ENCODE measurements at places on chromosomes 11 and 22.

DNA sequence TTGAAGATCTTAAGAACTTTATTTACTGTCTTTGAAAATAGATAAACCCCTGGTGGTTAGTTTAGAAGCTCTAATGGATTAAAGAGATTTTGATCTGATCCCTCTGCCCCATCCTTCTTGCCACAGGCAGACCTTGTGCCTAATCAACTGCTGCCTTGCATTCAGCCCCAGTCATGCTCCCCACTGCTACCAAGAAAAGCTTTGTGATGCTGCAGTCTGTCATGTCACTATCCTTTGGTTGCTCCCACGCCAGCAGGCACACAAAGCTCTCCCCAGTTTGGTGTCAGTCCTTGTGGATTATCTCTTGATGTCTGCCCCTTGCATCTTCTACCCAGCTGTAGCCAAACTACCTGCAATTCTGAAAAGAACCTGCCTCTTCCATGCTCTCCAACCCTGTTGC is 112.2 kb downstream of the MTNR1B start:
- no peak for DNase-seq

GRCh38 chr11:66609721-66610617 is 6.5 kb upstream of the RBM14 start:
- DNase-seq = no peak

- DNase-seq = no peak
These were observed 81.2 kb downstream of the KIF18A start for GRCh38 chr11:28026634-28027290.

- DNase-seq = no peak
These were observed 111.6 kb downstream of the CEP164 start for GRCh38 chr11:117439256-117439655.

GRCh38 chr11:37124384-37124783 is 526.3 kb upstream of the RAG2 start:
- DNase-seq = no peak

DNA sequence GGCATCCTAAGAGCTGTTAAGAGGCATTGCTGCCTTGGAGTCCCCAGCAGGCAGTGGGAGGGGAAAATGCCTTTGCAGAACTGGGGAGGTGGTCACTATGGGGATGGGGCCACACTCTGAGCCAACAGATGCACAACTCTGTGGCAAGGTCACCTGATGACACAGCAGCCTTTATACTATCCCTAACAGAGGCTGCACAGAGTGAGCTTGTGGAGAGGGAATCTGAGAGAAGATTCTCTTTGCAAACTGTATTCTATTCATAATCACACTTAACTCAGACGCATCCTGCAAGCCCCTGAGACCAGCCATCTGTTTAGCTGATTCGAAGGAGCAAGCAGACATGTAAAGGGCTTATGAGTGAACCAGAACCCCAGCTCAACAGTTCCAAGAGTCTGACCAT is 49.0 kb upstream of the TTC12 start:
- DNase-seq = no peak

DNA sequence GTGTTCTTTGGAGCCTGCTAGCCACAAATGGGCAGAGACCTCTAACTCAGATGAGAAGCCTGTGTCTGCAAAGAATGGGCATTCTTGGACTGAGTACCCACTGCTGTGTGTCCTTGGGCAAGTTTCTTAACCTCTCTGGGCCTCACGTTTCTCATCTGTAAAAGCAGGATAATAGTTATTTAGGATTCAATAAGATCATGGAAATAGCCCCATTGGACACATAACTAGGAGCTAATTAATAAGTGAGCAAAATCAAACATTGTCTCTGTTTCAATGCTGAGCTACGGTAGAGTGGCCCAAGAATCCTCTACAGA is 61.2 kb upstream of the WNT7B start:
- DNase-seq = no peak

DNA sequence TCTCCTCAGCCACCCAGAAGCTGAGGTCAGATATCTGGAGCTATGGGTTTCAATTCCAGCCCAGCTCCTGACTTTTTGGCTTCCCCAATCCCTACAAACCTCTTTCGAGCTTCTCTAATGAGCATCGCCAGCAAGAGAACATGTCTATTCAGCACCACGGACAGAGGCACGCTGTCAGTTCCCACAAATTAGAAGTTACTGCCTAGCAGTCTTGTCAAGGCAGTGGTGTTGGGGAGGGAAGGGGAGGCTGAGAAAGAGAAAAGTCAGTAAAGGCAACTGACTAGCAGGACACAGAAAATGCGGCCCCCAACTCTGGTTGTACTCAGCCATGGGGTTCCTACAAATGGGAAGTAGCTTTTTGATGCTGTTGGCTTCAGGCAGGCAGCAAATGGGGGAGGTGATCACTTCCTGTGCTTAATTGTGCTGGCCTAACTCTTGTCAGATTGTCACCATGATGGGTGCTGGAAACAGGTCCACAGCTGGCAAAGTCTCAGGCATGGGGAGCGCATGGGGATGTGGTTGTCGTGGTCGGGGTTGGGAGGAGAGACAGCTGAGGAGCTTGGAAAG is 205.9 kb downstream of the ST3GAL4 start:
- peak; percentile 26 for DNase-seq

- DNase-seq = no peak
These were observed 569.3 kb downstream of the TBC1D22A start for GRCh38 chr22:47331750-47332149.

DNA sequence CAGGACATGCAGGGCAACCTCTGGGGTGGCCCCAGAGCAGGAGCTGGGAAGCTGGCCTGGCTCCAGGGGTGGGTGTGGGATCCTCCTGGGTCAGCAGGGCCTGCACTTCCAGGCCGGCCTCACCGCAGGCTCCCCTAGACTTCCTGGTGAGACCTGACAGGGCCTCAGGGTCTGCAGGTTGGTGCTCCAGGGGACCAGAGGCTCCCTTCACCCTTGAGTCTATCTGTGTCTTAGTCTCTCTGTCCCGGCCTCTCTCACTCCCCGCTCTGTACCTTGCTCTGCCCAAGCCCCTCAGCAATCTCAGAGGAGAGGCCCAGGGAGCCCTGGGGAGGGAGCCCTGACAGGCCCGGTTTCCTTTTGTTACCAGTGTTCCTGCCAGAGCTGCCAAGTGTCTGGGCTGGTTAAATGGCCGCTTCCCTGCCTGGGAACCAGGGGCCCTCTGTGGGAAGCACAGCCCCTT is 13.9 kb downstream of the CD82 start:
- DNase-seq = no peak

All from activated CD4-positive, alpha-beta T cell treated with anti-CD3 and anti-CD28 coated beads, Interleukin-2, amount 50 U/mL, for 48 hours (primary cell).